Fibroblast of pulmonary artery (primary cell): ENCODE measurements at places on chromosomes 6 and 20.
A peak's percentile ranks its signal among the peaks of the same experiment; 100 is the strongest.

- no peak for DNase-seq
Measured at GRCh38 chr6:149111556-149112115, 205.9 kb upstream of the TAB2 start.

DNA sequence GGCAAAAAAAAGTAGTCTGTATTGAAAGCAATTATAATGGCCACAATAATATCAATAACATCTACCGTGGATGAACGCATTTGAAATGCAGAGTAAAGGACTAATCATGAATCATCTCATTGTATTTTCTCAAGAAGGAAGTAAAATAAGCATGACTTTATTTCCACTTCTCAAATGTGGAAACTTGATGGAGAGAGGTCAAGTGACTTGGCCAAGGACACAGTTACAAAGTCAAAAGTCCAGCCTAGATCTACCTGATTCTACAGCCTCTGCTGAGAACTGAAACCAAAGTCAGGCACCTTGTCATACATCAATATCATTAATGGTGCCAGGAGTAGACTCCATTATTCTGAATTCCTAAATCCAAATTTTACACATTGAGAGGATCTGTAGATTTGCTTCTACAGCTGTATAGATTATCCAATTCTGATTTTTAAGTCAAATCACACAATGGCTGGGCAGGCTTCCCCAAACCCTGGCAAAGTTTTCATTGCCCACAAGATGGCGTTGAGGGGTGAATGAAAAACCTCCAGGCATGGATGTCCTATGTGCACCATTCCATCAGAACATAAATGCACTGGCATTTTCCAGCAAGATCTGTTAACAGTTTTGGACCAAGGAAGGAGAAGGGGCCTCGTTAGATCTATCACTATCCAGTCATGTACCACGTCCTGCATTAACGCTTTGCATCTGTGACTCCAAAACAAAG lies 423.1 kb downstream of the MAFB start:
- DNase-seq, result peak; percentile 59

GRCh38 chr20:9503526-9504245 lies 10.7 kb upstream of the LAMP5 start:
- DNase-seq, result no peak

GRCh38 chr6:15355683-15356099 lies 109.8 kb downstream of the JARID2 start:
- no peak for DNase-seq
